NCI-H748 treated with DMSO at 0.1 percent for 48 hours (cell line): ENCODE measurements at places on chromosomes 5 and 9.

DNA sequence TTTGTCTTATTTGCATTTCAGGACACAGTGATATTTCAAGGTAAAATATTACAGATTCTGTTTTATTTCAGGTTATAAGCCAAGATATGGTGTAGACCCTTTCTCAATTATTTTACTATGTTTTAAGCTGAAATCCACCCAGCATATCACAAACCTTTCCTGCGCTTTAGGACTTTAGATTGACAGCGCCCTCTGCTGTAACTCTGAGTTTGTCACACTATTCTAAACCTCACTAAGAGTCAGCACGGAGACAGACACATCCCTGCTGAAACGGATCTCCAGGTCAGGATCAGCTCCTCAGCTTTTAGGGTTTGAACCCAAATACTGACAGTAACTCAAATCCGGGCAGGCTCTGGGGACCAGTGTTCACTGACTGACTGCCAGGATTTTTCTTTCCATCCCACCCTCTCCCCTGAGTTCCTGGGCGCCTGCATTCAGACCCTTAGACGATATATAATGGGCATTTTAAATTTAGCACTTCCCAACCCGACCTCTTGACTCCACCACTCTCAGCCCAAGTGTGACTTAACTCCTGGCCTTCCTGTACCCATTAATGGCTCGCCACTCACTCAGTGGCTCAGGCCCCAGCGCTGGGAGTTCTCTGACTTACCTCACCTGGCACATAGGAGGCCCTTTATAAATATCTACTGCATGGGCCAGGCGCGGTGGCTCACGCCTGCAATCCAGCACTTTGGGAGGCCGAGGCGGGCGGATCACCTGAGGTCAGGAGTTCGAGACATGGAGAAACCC lies 33.5 kb downstream of the TLX3 start:
- peak; percentile 63 for DNase-seq

DNA sequence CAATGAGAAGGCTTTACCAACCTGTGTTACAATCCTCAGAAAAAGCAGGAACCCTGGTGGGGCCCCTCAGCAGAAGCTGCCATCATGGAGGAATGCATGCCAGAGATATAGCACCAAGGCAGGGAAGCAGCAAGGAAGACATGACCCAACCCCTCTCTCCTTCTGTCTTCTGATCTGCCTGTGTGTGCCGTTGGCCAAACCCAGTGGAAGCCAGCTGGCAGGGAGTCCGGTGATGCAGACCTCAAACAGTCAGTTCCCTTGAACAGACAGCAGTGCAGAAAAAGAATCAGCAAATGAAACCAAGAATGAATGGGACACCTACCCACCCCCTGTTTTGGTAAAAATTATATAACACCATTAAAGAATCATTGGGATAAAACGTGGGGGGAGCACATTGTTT lies 234.2 kb downstream of the ZNF608 start:
- no peak for DNase-seq

- no peak for DNase-seq
These were observed 65.8 kb upstream of the PLPP6 start for GRCh38 chr9:4596165-4596922.

DNA sequence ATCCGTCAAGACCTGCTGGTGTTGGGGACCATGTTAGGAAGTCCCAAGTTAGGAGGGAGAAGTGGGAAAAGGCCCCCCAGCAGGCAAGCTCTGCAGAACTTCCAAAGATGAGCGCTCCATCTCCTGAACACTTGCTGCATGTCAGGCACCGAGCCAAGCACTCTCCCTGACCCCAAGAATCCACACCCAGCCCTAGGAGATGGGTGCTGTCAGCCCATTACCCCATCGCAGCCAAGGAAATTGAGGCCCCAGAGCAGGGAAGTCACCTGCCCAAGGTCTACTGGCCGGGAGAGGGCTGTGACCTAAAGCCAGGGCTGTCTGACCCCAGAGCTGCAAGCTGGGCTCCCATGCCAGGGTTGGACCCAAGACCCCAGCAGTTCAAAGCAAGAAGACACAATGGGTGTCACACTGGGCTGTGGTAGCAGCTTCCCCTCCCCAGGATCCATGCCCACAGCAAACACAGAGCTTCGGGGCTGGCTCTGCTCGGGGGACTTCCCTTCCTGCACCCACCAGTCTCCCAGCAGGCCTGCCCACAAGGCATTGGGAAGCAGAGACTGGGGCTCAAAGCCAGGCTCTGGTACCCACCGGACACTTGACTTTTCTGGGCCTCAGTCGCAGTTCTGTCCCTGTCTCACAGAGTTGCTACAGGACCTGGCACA lies 13.5 kb downstream of the EEIG1 start:
- no peak for DNase-seq
